ENCODE measurements at places on chromosomes 5 and 9.

DNA sequence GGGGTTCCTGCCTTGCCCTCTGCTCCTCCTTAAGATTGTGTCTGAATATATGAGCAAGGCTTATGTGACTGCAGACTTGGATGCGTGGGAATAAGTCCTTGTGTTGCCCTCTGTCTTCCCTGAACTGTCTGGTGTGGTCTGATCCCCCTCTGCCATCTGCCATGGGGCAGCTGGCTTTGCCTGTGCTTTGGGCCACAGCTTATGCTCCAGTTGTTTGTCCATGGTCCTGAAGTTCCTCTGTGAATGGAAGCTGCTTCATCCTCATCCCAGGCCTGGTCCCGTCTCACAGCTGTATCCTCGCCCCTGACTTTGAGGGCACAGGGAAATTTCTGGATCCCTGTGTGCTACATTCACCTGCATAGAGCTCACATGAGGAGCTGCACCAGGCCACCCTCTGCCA, 14.7 kb downstream of the IL31RA start:
- no peak for DNase-seq

DNA sequence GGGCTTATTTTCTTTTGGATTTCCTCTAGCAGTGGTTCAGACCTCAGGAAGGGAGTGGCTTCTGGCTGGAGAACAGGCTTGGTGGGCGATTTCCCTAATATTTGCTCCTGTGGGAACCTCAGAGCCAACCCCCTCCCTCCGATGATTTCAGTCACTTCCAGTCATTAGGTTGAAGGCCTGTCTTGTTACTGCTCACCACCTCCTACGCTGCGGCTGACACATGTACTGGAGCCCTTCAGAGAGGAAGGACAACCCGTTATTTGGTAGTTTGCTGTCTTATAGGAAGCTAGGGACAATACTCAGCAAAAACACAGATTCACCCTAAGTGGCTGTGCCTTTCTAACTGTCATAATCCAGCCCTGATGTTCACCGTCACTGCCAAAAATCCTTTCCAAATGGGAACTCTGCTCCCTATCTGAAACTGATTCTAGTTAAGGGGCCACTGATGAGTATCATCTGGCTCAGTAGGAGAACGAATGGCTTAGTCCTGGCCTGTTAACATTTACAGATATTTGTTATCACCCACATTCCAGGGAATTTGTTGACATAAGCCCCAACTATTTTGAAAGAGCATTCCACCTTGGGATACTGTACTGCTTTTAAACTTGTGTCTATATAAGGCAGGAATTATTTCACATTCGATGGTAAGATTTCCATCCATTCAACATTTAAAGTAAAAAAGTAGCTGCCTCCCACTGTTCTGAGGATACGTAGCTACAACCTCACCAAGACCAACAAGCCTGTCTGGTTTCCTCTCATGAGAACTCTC, 29.3 kb upstream of the ANKH start:
- no peak for DNase-seq

- DNase-seq = no peak
These were observed 24.4 kb downstream of the EGR1 start for GRCh38 chr5:138489683-138490061.

GRCh38 chr5:148558892-148559291, 95.4 kb downstream of the HTR4 start:
- DNase-seq = no peak

DNA sequence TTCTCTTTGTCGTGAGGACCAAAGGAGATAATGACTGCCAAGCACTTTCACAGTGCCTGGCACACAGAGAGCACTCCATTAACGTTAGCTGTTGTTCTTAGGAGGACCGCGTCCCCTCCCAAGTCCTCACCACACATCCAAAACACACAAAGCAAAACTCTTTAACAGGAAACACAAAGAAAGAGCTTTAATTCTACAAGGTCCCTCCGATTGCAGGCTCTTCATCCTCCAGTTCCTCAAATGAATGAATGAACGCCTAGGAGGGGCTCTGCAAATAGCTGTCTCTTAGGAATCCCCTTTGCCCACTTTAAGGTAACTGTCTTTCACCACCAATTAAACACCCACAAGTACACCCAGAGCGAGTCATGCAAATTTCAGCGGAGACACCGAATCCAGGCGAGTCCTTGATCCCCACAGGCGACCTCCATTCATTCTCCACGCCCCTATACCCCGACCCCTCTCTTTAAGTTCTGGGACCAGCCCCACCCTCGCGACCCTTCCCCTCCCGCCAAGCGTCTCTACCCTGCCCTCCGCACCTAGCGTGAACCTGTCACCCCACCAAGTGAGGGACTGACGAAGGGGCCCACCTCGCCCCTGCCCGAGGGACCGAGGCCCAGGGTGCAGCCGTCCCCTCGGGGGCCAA, 644 bp downstream of the TSC1 start:
- no peak for DNase-seq

DNA sequence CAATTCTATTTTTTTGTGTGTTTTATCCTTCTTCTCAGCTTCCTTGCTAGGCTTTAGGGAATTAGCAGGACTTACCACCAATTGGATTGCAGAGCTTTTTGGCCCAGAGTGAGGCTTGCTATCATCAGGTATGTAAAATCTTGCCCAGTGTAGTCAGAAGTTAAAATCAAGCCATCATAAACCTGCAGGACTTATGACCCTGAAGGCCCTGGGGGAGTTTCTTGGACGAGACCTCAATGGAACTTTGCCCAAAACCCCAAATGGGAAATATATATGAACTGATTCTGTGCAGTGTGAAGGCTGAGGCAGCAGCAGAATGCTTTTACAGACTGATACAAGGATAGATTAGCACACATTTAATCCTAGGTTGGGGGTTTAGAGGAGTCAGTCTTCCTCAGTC, 287.0 kb downstream of the SH3GL2 start:
- DNase-seq = no peak

DNA sequence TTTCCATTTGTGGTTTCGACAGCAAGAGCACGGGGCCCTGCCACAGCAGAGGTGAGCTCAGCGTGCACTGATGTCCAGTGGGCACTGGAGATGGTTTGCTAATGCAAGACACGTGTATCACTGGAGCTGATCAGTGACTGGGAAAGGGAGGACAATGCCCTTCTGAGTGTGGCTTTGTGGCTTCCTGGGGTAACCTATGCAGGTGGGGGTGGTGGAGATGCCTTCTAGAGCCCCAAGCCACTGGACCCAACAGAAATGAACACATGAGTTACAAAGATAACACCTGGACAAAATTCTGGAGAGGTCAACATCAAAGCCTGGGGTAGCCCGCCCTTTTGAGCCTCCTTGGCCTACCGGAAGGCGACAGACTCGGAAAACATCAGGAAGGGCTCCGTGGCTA, 261.3 kb downstream of the CRB2 start:
- no peak for DNase-seq

DNA sequence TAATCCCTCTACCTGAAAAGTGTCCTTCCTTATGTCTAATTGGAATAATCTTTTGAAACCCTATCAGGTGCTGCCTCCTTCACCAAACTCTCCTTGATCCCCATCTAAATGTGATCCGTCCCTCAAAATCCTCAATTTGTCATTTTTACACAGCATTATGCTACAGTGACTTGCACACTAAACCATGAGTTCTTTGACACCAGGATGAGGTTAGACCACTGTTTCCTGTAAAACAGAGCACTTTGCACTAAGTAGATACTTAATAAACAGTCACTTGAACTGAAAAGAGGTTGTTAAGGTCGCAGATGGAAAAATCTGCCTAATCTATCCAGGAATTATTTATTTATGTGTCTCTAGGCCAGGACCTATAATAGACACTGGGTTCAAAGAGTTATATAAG, 44.2 kb upstream of the TLX3 start:
- DNase-seq = no peak

DNA sequence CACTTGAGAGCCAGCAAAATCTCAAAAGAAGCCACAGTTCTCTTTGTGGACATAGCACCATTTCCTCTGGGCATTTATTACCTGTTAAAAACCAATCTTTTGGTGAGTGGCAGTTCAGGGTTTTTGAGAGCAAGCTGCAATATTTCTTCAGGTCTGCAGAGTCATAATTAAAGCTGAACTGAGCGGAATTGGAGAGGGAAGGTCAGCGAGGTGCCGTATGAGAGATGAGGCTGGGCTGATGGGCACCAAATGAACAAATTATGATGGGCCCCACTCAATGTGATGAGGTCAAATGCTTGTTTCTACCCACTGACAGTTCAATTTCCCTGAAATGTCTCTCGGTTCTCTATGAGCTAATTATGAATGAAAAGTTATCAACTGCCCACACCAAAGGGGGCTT, 231.9 kb downstream of the AP3B1 start:
- no peak for DNase-seq

DNA sequence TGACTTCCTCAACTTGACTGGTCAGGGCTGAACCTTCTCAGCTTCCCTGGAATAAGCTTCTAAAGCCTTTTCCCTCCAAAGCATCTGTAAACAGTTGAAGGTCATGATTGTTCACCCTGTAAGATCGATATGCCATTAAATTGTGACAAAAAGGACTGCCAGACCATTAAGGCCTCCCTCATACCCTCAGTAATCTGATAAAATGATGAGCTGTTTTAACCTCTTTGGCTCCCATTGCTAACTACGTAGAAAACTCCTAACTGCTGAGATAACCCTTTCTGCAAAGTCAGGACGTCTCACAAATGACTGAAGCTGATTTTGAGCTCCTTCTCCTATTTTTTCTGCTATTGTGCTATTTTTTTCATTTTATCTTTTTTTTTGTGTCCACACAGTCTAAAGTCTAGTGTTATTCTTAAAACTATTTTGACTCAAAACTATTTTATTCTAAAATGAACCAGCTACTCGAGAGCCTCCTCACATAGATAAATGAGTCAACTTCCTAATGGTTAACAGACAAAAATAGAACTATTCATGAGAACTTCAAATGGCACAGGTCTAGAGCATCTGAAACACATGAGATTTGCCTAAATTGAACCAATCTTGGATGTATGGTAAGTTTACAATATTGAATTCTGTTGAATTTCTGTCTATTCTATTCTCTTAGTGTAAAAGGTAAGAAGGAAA, 395.6 kb upstream of the TLE4 start:
- no peak for DNase-seq

DNA sequence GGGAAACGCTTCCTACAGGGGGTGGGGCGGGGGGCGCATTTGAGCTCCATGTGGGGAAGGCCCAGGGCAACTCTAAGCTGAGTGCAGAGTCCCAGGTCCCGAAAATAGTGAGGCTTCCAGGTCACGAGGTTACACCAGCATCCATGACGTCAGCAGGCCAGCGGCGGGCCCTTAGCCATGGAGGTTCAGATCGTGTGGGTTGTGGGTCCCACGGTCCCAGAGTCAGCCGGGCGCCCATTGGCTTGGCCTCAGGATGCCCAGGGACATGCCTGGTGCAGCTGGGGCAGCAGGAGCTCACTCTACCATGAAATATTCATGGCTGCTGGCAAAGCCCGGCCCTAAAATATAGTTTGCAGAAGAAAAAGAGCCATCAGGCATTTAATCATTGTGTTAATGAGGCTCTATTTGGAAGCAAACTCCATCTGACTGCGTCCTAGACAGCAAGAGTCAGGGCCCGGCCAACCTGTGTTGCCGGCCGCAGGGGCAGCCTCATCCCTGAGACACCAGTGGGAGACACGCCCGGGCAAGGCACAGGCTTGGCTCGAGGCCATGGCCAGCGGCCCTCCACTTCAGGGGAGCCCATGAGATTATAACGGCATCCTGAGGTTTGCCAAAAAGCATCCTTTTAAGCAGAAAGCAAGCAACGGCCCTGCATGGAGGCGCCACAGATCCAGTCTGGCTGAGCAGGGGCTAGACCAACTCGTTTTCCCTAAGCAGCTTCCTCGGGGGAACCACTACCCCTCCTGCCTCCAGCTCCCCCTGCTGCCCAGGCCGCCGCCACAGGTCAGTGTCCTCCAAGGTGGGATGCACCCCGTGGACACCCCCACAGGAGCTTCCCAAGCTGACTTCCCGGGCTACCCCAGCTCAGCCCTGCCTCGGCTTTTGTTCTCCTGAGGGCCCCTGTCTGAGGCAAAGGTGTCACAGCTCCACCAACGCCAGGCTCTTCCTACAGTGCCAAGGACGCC, 108.9 kb upstream of the PPP1R26 start:
- no peak for DNase-seq

DNA sequence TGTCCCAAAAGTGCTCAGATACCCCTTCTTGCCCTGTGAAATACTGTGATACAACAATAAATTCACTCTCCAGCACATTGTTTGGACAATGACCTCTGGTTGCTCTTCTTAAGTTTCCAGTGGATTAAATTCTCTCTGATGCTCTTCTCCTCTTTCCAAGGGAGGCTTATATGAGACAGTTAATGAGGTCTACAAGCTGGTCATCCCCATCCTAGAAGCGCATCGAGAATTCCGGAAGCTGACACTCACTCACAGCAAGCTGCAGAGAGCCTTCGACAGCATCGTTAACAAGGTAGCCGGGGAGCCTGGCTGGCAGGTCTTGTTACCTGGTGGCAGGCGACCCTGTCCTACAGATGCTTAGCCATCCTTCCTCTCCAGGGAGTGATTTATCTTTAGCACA, 226.5 kb downstream of the DOCK8 start:
- DNase-seq = no peak

DNA sequence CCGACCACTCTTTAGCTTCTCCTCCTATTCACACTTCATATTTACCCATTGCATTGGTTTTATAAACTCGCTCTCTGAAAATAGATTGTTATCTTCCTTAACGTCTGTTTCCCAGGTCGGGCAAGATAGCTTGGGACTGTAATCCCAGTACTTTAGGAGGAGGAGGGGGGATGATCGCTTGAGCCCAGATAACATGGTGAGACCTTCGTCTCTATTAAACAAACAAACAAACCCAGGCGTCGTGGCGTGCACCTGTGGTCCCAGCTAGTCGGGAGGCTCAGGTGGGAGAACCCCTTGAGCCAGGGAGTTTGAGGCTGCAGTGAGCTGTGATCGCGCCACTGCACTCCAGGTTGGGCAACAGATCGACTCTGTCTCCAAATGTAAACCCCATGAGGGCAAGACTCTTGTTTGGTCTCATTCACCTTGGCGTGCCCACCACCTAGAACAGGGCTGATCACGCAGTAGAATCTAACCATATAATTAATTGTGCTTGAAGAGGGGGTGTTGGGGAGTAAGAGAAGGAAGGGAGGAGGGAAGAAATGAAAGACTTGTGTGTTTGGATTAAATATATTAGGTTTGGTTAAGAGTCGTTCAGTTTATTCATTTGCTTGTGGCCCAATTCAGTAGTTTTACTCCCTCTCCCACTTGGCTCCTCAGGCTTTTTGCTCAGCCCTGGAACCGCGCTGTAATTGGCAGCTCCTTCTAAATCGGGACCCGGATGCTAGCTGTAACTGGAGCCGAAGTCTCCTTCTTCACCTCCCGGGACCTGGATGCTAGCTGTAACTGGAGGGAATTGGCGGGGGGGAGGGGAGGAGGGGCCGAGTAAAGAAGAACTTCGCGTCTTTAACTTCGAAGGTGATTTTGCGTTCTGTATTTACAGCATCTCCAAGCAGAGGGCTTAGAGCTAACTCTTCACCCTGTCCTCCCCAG, 24.9 kb downstream of the CDKN2A start:
- no peak for DNase-seq

GRCh38 chr9:134913713-134914500, 3.8 kb downstream of the FCN1 start:
- no peak for DNase-seq

Data from activated T-helper 9 cell treated with anti-CD3 and anti-CD28 coated beads, Interleukin-2, amount 50 U/mL, for 16 hours (primary cell).